ENCODE measurements at places on chromosomes 3 and 15. TPM values are rescaled to one million over a fixed set of nuclear protein-coding genes. Genes with fewer than 3 reads are reported as not detected.

DNA sequence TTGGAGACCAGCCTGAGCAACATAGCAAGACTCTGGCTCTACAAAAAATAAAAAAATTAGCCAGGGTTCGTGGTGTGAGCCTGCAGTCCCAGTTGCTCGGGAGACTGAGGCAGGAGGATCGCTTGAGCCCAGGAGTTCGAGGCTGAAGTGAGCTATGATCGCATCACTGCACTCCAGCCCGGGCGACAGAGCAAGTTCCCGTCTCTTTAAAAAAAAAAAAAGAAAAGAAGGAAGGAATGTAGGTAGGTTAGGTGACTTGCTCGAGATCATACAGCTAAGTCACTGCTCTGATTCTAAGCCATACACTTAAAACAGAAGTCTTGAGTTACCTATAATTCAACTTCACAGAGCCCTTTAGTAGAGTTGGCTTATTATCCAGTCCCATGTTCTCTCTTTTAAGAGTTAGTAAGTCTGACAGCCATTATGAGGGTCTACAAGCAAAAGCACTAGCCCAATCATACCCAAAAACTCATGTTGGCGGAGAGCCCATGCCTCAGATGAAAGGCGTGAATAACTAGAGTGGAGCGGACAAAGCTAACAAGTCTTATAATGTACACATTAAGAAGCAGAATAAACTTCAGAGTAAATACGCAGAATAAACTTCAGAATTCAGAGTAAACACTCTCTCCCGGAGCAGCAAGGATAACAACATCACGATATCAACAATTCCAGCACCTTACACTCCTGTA is 768 bp downstream of the AAGAB start:
- no peaks in the 10 kb centered on the region for H3K27me3 ChIP-seq
- H3K36me3 ChIP-seq = no peaks in the 10 kb centered on the region
- DNase-seq = peak; percentile 29

DNA sequence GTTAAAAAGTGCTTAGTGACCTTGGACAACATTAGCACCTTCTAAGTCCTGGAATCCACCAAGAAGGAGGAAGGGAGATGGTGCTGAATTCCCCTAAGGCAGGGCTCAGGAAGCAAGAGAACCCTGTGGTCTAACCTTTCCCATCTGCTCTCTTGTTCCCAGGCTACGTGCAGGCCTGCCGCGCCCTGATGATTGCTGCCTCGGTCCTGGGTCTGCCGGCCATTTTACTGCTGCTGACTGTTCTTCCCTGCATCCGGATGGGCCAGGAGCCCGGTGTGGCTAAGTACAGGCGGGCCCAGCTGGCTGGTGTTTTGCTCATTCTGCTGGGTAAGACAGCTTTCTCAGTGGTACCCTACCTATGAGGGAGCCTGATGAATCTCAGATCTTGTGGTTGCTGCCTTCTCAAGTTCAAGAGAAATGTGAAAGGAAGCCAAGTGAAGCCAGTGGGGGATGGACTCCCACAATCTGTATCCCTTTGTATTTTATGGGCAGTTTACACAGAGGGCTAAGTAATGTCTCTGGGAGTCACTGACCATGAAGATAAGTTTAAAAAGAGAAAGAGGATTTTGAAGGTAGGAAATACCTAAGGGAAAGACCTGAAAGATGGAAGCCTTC is 4.4 kb downstream of the CLDN11 start:
- no peaks in the 10 kb centered on the region for H3K27me3 ChIP-seq
- DNase-seq = no peak
- H3K4me1 ChIP-seq = peaks cover 5% of the 10 kb centered on the region
- H3K4me3 ChIP-seq = no peak overlapping the region
- peaks cover 15% of the 10 kb centered on the region for H3K36me3 ChIP-seq

- DNase-seq = no peak
- no peaks in the 10 kb centered on the region for H3K4me1 ChIP-seq
- H3K36me3 ChIP-seq = no peaks in the 10 kb centered on the region
These were observed 18.6 kb upstream of the FNDC3B start for GRCh38 chr3:172020763-172021162.

DNA sequence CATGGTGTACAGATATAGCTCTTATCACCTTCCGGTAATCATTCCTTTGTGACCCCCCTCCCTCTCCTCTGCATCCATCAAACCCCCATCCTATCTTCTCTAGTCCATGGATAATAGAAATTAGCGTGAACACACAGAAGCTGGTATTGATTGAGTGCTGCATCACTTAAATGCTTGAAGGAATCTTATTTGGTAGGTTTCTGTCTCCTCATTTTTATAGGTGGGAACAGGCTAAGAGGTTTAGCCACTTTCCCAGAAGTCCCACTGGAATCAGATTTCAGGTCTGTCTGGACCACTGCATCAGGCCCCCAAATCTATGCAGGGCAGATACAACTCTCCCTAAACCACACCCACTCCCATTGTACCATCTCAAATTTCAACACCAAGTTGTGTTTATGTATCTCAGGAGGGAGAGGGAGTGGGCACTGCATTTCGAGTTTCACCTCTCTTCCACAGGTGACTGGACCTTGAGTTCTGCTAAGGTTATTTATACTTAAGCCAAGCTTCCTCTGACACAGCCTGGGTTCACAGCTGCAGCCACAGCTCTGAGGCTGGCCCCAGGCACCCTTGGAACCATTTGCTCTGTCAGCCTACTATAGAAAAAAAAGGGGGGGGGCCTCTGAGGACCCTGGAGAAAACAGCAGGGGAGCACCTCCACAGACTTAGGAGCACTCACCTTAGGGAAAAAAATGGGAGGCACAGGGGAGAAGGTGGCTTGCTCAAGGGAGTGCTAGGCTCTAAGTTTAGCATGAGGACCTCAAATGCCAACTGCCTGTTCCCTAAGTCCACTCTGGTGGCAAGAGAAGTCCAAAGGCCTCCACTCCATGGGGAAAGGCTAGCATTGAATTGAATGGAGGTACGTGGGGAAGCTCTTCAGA is 2.1 kb upstream of the NMB start:
- no peak for DNase-seq
- no peaks in the 10 kb centered on the region for H3K27me3 ChIP-seq
- no peak overlapping the region for H3K4me3 ChIP-seq
- peaks cover 2% of the 10 kb centered on the region for H3K36me3 ChIP-seq
- H3K27ac ChIP-seq = no peak overlapping the region

GOLGA8B gene
- total RNA-seq = 19.5 TPM

All from fibroblast of lung (primary cell).